T-cell (primary cell): ENCODE measurements at places on chromosomes 16 and 17. TPM values are rescaled to one million over a fixed set of nuclear protein-coding genes. Genes with fewer than 3 reads are reported as not detected.
A peak's percentile ranks its signal among the peaks of the same experiment; 100 is the strongest.

GRCh38 chr17:49842371-49842770 is 5.5 kb downstream of the TAC4 start:
- DNase-seq: no peak
- H3K27me3 ChIP-seq: no peaks in the 10 kb centered on the region
- H3K36me3 ChIP-seq: no peaks in the 10 kb centered on the region
- no peak overlapping the region for H3K4me3 ChIP-seq
- H3K4me1 ChIP-seq: peaks cover 13% of the 10 kb centered on the region
- H3K27ac ChIP-seq: no peak overlapping the region

P2RX1 gene
- total RNA-seq: 1.2 TPM

ADPRM gene
- total RNA-seq: 22.0 TPM

- peak overlapping the region; percentile 74 for H3K27ac ChIP-seq
- H3K4me1 ChIP-seq: peaks cover 43% of the 10 kb centered on the region
- peaks cover 71% of the 10 kb centered on the region for H3K36me3 ChIP-seq
- peak; percentile 62 for DNase-seq
Observed at GRCh38 chr17:42337442-42337841, 49.1 kb downstream of the STAT5A start.

- no peaks in the 10 kb centered on the region for H3K36me3 ChIP-seq
- DNase-seq: no peak
- no peaks in the 10 kb centered on the region for H3K4me1 ChIP-seq
- no peak overlapping the region for H3K27ac ChIP-seq
Observed at GRCh38 chr17:10993126-10993525, 155.2 kb upstream of the PIRT start.

IQCK gene
- total RNA-seq: 1.8 TPM

GPR142 gene
- total RNA-seq: not detected

DNA sequence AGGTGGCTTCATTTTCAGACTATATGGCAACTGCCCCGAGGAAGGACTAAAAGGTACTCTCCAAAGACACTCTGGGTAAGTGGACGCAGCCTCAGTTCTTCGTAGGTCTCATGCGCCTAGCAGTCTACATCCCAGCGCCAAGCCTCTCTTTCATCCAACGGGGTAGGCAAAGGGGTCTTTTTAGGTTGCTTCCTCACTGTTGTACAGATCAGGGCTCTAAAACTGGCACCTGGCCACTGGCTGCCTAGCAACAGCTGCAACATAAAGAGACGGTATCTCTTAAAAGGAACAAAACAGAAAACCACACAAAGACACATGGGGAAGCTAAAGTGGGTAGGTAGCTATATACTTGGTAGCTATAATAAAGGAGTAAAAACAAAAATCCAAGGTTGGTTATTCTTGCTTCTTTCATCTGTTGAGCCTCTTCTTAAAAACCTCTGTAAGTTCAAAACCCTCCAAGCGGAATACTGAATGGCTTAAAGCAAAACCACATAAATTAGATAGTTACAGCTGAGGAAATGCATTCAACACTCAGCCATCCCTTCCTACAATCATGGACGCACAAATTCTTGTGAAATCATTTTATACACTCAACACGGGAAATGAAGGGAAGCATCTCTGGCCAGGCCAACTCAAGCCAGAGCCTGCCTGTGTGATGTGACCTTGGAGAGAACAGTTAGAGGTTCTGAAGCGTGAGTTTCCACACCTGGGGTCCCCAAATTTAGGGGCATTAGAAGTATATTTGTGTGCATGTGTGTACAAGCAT is 22.7 kb downstream of the CYTH1 start:
- H3K4me1 ChIP-seq: peaks cover 85% of the 10 kb centered on the region
- peak overlapping the region; percentile 95 for H3K27ac ChIP-seq
- H3K4me3 ChIP-seq: peak overlapping the region; percentile 39
- no peaks in the 10 kb centered on the region for H3K36me3 ChIP-seq
- no peaks in the 10 kb centered on the region for H3K27me3 ChIP-seq

- peaks cover 18% of the 10 kb centered on the region for H3K36me3 ChIP-seq
- H3K27me3 ChIP-seq: no peaks in the 10 kb centered on the region
- DNase-seq: no peak
- H3K4me1 ChIP-seq: peaks cover 20% of the 10 kb centered on the region
- no peak overlapping the region for H3K4me3 ChIP-seq
Observed at GRCh38 chr17:42129109-42129837, 6.7 kb downstream of the HSPB9 start.

DNA sequence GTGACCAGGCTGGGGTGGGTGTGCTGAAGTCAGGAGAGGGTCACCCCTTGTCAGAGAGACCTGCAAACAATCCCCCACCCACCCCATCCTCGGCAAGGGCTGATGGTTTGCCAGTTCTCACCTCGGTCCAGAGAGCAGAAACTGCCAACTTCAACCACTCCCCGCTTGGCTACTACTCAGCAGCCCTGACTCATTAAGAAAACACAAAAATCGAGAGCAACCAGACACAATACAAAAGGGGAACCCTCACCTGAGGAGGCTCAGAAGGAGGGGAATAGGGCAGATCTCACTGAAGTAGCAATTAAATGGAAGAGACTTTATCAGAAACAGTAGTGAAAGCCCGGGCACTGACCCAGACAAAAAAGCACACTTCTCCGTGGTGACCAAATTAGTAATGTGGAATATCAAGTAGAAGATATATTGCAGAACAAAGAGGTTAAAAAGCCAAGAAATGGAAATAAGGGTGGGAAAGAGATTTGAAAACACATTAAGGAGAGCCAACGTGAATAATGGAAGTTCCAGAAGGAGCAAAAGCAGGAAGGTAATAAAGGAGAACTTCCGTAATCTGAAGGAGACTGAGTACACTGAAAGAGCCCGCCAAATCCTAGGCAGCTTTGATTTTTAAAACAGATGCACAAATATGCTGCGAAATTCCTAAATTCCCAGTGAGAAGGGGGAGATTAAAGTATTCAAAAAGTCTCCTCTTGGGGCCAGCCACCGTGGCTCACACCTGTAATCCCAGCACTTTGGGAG is 23.6 kb downstream of the CENPV start:
- no peaks in the 10 kb centered on the region for H3K4me1 ChIP-seq
- no peaks in the 10 kb centered on the region for H3K36me3 ChIP-seq
- H3K27ac ChIP-seq: no peak overlapping the region
- no peak overlapping the region for H3K4me3 ChIP-seq

- H3K27ac ChIP-seq: no peak overlapping the region
- no peaks in the 10 kb centered on the region for H3K27me3 ChIP-seq
- no peaks in the 10 kb centered on the region for H3K4me1 ChIP-seq
Observed at GRCh38 chr16:64711596-64711995, 410.3 kb downstream of the CDH11 start.

DNA sequence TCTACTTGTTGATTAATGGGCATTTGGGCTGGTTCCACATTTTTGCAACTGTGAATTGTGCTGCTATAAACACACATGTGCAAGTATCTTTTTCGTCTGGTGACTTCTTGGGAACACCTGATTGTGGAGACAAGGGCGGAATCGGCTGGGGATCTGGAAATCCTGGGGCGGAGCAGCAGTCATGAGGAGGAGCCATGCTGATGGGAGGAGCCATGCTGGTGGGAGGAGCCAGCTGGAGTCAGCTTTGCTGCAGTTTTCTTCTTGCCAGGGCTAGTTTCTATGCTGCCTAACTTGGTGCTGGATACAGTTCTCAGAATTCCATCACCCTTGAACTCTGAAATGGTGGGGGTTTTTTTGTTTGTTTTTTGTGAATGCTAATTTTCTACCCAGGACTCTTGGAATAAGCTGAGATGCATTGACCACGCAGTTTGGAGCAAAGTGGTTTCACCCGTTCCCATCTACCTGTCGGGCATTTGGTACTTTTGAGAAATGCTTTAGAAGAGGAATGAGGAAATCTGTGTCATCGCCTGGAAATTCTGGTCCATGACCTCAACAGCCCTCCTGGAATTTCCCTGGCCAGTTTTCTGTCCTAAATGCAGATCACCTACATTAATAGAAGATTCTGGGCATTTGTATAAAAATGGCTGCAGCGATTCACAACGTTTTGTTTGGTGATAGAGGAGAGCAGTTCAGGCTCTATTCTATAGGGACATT is 217.4 kb upstream of the ZFHX3 start:
- no peaks in the 10 kb centered on the region for H3K27me3 ChIP-seq
- no peaks in the 10 kb centered on the region for H3K4me1 ChIP-seq
- DNase-seq: no peak
- no peaks in the 10 kb centered on the region for H3K36me3 ChIP-seq

GRCh38 chr16:67563708-67564468 is 1.6 kb downstream of the CTCF start:
- peak; percentile 19 for DNase-seq
- peaks cover 58% of the 10 kb centered on the region for H3K4me1 ChIP-seq
- no peaks in the 10 kb centered on the region for H3K36me3 ChIP-seq
- no peaks in the 10 kb centered on the region for H3K27me3 ChIP-seq
- H3K27ac ChIP-seq: peak overlapping the region; percentile 84

CD300H gene
- total RNA-seq: not detected

KLHDC4 gene
- 115 TPM for total RNA-seq

GRCh38 chr17:47869114-47869513 is 18.2 kb upstream of the SP6 start:
- H3K27me3 ChIP-seq: no peaks in the 10 kb centered on the region
- H3K4me1 ChIP-seq: no peaks in the 10 kb centered on the region
- no peak overlapping the region for H3K27ac ChIP-seq
- H3K4me3 ChIP-seq: no peak overlapping the region
- DNase-seq: no peak

DNA sequence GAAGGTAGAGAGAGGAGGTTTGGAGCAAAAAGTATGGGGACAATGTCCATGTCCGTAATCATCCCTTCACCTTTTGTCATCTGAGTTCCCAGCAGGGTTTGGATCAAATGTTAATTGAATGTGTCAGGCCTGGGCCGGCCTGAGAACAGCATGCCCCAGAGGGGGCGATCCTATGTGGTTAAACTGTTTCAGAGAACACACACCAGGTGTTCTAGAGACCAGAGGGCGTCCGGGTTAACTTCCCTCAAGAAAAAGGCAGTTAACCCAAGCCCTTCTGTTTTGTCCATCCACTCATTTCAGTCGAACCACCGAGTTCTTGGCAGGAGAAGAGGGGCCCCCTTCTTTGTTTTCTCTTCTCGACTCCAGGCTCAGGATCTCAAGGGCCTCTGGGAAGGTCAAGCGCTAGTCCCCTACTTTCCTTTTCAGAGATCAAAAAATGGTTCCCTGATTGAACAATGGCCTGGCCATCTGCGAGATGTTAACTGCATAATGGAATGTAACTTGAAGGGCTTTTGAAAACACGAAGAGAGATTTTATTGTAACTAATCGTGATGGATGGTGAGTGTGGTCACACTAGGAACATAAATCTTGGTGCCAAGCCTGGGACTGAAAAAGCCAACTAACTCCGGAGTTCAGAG is 142.5 kb downstream of the IRX3 start:
- H3K4me3 ChIP-seq: no peak overlapping the region
- H3K4me1 ChIP-seq: no peaks in the 10 kb centered on the region
- no peak for DNase-seq
- H3K27ac ChIP-seq: no peak overlapping the region
- H3K27me3 ChIP-seq: peaks cover 22% of the 10 kb centered on the region

- H3K4me3 ChIP-seq: no peak overlapping the region
- peaks cover 25% of the 10 kb centered on the region for H3K4me1 ChIP-seq
- peaks cover 5% of the 10 kb centered on the region for H3K36me3 ChIP-seq
- no peak overlapping the region for H3K27ac ChIP-seq
Observed at GRCh38 chr16:15966836-15967546, 17.6 kb downstream of the ABCC1 start.

- no peaks in the 10 kb centered on the region for H3K27me3 ChIP-seq
- H3K4me1 ChIP-seq: peaks cover 60% of the 10 kb centered on the region
- no peak for DNase-seq
- H3K36me3 ChIP-seq: peaks cover 37% of the 10 kb centered on the region
- no peak overlapping the region for H3K4me3 ChIP-seq
- H3K27ac ChIP-seq: peak overlapping the region; percentile 49
Observed at GRCh38 chr16:89100601-89101302, 7.1 kb downstream of the ACSF3 start.

ZFP3 gene
- total RNA-seq: 4.0 TPM

GRCh38 chr16:6016530-6017184 is 919.1 kb upstream of the EEF2KMT start:
- H3K27ac ChIP-seq: no peak overlapping the region
- DNase-seq: no peak
- no peak overlapping the region for H3K4me3 ChIP-seq
- no peaks in the 10 kb centered on the region for H3K4me1 ChIP-seq
- no peaks in the 10 kb centered on the region for H3K36me3 ChIP-seq
- H3K27me3 ChIP-seq: peaks cover 23% of the 10 kb centered on the region

DNA sequence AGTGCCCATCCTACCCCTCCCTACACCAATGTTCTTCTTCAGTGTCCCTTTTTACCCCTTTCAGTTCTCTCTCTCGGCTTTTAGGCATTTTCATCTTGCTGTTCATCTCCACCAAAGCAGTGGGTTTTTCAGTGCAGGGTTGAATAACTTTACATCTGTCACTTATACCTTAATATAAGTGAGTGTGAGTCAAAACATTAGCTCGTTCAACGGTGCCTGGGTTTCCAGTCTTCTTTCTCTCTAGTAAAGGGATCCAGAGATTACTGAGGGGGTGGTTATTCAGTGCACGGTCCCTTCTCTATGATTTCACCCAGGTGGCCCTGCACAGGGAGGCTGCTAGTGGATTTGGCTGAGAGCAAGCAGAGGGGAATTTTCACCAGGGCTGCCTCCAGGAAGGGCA is 210.6 kb upstream of the CDH5 start:
- H3K27me3 ChIP-seq: peaks cover 2% of the 10 kb centered on the region
- H3K4me3 ChIP-seq: no peak overlapping the region
- H3K27ac ChIP-seq: no peak overlapping the region
- H3K4me1 ChIP-seq: peaks cover 5% of the 10 kb centered on the region

DPEP2 gene
- 66.6 TPM for total RNA-seq

- DNase-seq: no peak
- H3K27ac ChIP-seq: no peak overlapping the region
Observed at GRCh38 chr16:75298267-75298666, 46.8 kb upstream of the BCAR1 start.

GRCh38 chr16:55294931-55295342 is 29.1 kb upstream of the IRX6 start:
- H3K27ac ChIP-seq: no peak overlapping the region
- no peaks in the 10 kb centered on the region for H3K4me1 ChIP-seq
- H3K27me3 ChIP-seq: no peaks in the 10 kb centered on the region
- no peaks in the 10 kb centered on the region for H3K36me3 ChIP-seq
- no peak for DNase-seq
- no peak overlapping the region for H3K4me3 ChIP-seq

- H3K4me1 ChIP-seq: peaks cover 54% of the 10 kb centered on the region
- H3K4me3 ChIP-seq: no peak overlapping the region
- H3K36me3 ChIP-seq: peaks cover 10% of the 10 kb centered on the region
- no peak for DNase-seq
- H3K27me3 ChIP-seq: no peaks in the 10 kb centered on the region
Observed at GRCh38 chr17:39655105-39655504, 10.0 kb upstream of the TCAP start.

SECTM1 gene
- 4.1 TPM for total RNA-seq

GRCh38 chr17:48215583-48216139 is 108.1 kb downstream of the SNX11 start:
- H3K36me3 ChIP-seq: peaks cover 5% of the 10 kb centered on the region
- no peaks in the 10 kb centered on the region for H3K27me3 ChIP-seq
- no peak overlapping the region for H3K27ac ChIP-seq
- H3K4me1 ChIP-seq: no peaks in the 10 kb centered on the region

GRCh38 chr17:49616601-49617131 is 41.0 kb downstream of the NXPH3 start:
- no peaks in the 10 kb centered on the region for H3K4me1 ChIP-seq
- peaks cover 66% of the 10 kb centered on the region for H3K36me3 ChIP-seq
- no peak for DNase-seq
- H3K4me3 ChIP-seq: no peak overlapping the region
- H3K27ac ChIP-seq: no peak overlapping the region
